Thymus (tissue), 14 donors: ENCODE measurements at places on chromosomes 5 and 9. TPM values are rescaled to one million over a fixed set of nuclear protein-coding genes. Genes with fewer than 3 reads are reported as not detected.

OMD gene
- 0.61 TPM for total RNA-seq

PDE6A gene
- under 0.01 TPM for total RNA-seq

SCGB3A2 gene
- 0.71 TPM for total RNA-seq

FAM153A gene
- total RNA-seq = 0.19 TPM

RANBP6 gene
- total RNA-seq = 41.0 TPM

C9orf50 gene
- 0.05 TPM for total RNA-seq

GPX3 gene
- total RNA-seq = 2.7 TPM

SOHLH1 gene
- total RNA-seq = not detected
